ENCODE measurements at places on chromosomes 12 and 14.
A peak's percentile ranks its signal among the peaks of the same experiment; 100 is the strongest.

- no peak for DNase-seq
Observed at GRCh38 chr12:56122637-56123036, 4.6 kb downstream of the ZC3H10 start.

DNA sequence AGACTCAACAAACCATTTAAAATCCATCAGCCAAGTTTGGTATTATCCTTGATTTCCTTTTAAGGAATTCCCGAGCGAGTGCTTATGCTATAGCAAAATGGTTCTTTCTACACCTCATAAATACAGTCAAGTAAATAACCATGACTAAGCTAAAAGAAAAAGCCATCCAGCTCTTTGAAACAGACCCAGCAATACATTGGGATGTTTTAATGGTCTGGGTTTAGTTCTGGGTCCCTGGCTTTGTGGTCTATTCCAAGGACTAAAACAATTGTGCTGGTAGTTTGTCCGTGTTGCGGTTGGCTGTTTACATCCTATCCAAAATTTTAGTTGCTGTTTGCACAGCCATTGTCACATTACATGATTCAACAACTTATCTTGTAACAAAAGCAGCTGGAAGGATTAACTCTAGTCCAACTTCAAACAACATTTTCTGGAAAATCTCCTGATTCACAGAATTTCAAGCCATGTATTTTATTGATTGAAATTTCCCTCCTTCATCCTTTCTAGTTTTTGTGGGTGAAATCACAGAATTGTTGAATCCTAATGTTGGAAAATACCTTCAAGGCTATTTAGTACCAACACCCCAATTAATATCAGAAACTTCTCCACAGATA lies 19.6 kb downstream of the KLRB1 start:
- DNase-seq: no peak

GRCh38 chr14:100654814-100655740 lies 67.9 kb upstream of the BEGAIN start:
- peak; percentile 33 for DNase-seq

DNA sequence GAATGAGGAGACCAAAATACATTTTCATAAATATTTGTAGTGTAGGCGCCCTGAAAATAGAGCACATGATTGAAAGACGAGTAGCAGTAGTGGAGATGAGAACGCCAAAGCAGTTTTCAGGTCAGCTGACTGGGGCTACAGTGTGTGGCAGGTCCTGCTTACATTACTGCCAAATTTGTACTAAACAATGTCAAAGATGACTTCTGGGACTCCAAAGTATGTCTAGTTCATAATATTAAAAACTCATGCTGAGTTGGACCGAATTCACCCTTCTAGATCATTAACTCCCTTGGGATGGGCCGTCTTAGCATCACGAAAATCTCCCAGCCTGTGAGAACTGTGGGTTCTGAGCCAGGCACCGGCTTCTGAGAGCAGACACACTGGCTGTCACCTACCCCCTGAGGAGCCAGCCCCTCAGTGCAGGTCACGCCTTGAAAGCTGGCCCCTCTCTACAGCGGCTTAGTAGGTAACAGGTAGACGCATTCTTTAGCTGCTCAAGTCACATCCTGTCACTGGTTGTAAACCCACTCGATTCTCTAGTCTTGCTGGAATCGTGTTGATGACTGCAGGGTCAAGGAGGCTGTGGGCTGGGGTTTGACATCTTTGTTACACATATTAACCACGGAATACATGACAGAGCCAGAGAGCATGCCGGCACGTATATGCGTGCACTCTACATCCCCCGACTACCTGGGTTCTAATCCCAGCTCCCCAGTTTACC lies 210.4 kb downstream of the ETV6 start:
- no peak for DNase-seq

DNA sequence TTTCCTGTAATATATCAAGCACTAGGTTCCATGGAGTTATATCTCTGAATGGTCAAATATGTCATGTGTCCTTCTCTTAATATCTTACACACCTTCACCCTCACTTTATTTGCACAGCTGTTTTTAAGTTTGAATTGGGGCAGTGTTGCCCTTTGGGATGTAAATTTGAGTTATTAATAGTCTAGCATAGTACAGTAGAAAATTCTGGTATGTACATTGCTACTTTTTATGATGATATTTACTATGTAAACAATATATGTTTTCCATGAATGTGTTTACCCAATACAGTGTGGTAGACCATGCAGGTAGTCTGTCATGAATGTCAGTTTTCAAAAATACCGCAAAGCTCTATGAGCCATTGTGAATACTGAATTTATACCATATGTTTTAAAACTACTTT lies 50.5 kb downstream of the METTL25 start:
- no peak for DNase-seq

All from GM06990 (cell line).